ENCODE measurements at places on chromosomes 7 and 10.

GRCh38 chr7:88281749-88282148 is 24.9 kb downstream of the STEAP4 start:
- no peak for DNase-seq

DNA sequence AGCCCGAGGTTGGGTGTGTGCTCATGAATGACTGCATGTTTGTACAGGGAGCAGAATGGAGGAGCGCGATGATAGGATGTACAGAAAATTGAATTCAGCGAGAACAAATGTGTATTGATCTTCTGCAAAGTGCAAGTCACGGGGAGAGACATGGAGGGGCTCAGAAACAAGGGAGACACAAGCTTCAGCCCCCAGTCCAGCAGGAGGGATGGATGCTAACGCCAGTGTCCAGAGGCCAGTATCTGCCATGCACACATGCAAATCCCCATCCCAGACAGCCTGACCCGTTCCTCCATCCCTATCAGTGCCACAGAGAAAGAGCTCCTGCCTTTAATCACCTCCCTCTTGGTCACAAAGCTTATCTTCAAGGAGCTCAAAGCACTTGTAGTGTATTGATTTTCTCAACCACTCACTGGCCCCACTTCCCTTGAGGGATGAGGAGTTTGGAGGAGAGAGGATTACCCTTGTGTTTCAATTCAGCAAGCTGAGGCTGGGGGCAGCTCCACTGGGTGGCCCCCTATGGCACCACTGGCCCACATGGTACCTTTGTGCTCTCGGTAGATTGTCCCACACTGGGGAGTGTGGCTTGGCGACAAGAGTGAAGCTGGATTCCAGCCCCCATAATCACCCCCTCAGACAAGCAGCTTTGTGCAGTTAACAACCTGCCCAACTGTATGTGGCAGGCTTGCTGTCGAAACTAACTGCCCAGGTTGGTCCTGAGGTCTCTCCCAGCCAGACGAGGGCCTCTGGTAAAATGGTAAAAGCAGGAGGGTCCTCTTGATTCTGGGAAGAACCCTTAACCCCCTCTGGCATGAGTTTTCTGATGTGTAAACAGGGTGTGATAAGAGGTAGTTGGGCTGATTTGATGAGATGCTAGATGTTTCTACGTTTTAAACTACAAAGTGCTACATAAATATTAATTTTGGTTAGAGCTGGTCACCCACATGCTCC is 151.6 kb upstream of the UNC5B start:
- DNase-seq: no peak

GRCh38 chr10:132117146-132117545 is 51.4 kb downstream of the JAKMIP3 start:
- no peak for DNase-seq

GRCh38 chr7:135682191-135682590 is 19.9 kb downstream of the STMP1 start:
- no peak for DNase-seq

DNA sequence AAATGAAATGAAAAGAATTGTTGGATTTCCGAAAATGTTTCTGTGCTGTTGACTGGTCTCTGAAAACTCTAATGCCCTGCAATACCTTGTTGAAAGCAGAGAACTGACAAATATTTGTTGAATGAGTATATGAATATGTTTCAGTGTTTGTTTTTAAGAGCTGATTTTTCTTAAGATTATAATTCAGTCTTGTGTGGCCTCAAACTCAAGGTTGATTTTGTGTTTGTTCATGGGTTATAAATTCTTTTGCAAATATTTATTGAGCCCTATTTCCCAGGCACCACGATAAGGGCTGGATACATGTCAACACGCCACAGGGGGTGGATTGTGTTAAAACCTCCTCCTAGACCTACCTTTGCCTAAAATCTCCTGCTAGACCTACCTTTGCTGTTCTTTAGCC is 203.9 kb upstream of the PLPP4 start:
- DNase-seq: no peak

DNA sequence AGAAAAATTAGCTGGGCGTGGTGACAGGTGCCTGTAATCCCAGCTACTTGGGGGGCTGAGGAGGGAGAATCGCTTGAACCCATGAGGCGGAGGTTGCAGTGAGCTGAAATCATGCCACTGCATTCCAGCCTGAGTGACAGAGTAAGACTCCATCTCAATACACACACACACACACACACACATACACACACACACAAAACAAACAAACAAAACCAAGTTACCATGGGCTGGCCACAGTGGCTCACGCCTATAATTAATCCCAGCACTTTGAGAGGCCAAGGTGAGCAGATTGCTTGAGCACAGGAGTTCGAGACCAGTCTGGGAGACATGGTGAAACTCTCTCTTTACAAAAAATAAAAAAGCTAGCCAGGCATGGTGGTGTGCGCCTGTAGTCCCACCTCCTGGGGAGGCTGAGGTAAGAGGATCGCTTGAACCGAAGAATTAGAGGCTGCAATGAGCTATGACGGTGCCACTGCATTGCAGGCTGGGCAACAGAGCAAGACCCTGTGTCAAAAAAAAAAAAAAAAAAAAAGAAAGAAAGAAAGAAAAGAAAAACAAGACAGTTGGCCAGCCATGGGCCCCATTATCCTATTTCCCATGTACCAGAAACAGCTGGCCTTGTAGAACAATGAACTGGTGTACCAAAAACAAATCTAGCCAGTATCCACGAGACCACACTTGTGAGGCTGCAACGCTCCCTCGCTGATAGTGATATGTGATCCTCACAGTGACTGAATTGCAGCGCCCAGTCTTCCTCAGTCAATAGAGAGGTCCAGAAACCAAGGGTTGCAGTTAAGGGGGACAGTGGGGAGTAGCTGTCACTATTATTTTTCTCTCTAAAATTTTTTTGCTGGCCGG is 6.6 kb upstream of the AGFG2 start:
- no peak for DNase-seq
